ENCODE measurements at places on chromosomes 4 and X.

GRCh38 chr4:117328333-117328732, 243.0 kb upstream of the TRAM1L1 start:
- DNase-seq: no peak

GRCh38 chrX:88908056-88908455, 161.0 kb downstream of the CPXCR1 start:
- DNase-seq: no peak

GRCh38 chrX:147875866-147876596, 35.7 kb upstream of the FMR1 start:
- no peak for DNase-seq

GRCh38 chr4:39032218-39033085, at the start of gene TMEM156:
TSS of gene TMEM156 (minus strand) at chr4:39032409. CDS start at chr4:39032313, 96 bp downstream.
- DNase-seq: no peak

DNA sequence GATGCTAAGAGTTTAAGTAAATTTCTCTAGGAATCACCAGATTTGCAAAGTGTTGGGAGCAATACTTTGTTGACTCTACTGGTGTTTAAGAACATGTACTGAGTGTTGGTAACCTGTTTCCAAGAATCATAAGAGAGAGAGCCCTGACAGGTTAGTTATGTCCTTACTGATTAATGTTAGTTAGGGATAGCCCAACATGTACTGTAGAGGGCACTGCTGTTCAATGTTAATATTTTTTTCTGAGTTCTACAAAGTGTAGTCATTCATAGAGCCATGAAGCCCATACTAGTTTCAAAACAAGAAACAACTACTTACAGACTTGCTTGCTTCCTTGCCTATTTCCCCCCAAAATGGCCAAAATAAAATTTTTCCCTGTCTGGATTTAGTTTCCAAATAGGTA, 11.9 kb downstream of the TMPRSS11D start:
- no peak for DNase-seq

DNA sequence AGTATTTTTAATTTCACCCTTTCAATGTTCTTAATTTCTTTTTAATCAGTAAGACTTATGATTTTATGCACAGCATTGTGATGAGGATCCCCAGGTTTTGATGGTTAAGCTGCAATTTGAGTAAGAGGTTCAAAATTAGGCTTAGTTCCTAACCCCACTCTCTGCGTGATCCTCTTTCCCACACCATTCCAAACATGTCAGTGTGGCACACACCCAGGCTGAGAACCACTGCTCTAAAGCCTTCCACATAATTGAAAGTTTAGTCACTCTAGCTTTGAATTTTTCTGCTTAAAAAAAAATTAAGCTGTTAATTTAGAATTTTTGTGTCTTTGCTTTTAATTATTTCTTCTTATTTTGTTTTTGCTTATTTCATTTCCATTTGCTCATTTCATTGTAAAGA, 68.8 kb upstream of the SLC7A11 start:
- no peak for DNase-seq

DNA sequence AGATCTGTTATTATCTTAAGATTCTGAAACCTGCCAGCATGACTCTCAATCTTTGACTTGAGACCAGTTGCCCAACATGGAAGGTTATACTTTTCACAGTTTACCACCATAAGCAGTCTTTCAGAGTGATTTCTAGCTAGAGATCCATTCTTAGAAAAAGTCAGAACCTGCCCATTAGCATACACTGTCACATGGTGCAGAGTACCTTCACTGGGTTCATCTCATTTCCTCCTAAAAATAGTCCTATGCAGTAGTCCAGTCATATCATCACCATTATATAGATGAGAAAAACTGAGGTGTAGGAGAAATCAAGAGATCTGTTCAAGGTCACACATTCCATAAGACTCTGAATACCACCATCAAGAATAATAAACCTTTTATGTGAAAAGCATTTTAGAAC, 153.6 kb downstream of the AR start:
- no peak for DNase-seq

GRCh38 chr4:86356425-86357210, 3.2 kb downstream of the MAPK10 start:
- DNase-seq: no peak

Data from activated CD8-positive, alpha-beta memory T cell treated with anti-CD3 and anti-CD28 coated beads for 1 hour (primary cell).